Small intestine (tissue), 16 donors: ENCODE measurements at places on chromosomes 1 and 21.

GRCh38 chr1:161096015-161096414 is 2.1 kb upstream of the KLHDC9 start:
- no peak for DNase-seq

DNA sequence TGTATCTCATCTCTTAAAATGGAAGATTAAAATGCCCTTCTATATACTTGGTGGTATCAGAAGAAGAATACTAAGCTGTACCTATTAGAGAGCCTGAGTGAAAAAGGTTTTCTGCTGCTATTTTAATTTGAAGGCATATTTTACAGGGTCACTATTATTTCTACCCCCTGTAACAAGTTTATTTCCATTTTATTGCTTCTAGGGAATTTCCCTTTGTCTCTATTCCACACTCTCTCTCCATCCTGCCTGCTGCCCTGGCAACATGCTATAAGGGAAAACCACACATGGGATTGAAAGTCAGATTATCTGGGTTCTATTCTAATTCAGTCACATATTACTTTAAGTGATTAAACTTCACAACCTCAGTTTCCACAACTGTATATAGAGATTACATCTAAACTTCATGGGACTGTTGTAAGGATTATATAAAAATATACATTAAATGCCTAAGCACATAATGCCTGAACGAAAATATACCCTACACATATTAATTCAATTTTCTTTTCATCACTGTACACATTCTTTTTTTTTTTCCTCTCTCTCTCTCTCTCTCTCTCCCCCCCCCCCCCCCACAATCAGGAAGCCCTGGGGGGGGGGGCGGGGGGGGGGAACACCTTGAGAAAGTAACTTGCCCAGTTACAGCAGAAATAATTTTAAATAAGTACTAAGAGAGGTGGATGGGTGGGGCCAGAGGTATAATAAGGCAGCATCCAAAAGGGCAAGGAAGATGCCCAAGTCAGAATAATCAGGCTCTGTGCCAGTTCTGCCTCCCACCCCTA is 51.5 kb downstream of the LUZP1 start:
- no peak for DNase-seq

DNA sequence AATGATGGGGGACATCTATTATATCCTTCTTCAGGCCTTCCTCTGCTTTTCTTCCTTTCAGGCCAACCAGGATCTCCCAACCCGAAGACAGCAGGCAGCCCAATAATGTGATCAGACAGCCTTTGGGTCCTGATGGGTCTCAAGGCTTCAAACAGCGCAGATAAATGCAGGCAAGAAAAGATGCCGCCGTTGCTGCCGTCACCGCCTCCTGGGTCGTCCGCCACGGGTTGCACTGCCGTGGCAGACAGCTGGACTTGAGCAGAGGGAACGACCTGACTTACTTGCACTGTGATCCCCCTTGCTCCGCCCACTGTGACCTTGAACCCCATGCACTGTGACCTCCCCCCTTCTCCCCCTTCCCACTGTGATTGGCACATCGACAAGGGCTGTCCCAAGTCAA is 27.9 kb downstream of the SZRD1 start:
- DNase-seq: no peak

- DNase-seq: no peak
Measured at GRCh38 chr1:39698568-39698967, 7.3 kb upstream of the HPCAL4 start.

GRCh38 chr1:182367926-182368325 is 23.7 kb downstream of the GLUL start:
- no peak for DNase-seq

DNA sequence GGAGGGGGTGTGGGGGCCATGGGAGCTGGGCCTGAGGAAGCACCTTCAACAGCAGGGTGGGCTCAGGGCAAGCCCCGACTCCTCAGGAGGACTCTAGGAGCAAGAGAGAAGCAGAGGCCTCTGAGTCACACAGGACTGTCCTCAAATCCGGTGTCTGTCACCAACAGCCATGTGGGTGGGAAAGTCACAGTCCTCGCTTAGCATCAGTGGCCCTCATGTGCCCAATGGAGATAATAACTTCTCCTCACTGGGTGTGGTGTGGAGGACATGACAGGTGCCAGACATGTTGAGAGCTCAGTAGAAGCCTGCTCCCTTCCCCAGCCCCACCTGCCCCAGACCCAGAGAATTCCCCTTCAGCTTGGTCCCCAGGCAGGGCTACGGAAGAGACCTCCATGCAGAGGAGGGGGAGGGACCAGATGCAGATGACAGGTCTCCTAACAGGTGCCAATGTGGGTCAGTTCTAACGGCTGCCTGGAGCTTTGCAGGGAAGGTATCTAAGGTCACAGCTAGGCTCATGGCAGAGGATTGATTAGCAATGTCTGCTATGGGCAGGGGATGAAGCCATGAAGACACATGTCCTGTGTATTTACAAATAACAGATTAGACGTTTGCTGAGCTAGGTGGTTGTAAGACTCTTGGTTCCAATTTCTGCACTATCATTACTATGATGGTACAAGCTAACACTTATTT is 30.2 kb downstream of the TTC39A start:
- no peak for DNase-seq

DNA sequence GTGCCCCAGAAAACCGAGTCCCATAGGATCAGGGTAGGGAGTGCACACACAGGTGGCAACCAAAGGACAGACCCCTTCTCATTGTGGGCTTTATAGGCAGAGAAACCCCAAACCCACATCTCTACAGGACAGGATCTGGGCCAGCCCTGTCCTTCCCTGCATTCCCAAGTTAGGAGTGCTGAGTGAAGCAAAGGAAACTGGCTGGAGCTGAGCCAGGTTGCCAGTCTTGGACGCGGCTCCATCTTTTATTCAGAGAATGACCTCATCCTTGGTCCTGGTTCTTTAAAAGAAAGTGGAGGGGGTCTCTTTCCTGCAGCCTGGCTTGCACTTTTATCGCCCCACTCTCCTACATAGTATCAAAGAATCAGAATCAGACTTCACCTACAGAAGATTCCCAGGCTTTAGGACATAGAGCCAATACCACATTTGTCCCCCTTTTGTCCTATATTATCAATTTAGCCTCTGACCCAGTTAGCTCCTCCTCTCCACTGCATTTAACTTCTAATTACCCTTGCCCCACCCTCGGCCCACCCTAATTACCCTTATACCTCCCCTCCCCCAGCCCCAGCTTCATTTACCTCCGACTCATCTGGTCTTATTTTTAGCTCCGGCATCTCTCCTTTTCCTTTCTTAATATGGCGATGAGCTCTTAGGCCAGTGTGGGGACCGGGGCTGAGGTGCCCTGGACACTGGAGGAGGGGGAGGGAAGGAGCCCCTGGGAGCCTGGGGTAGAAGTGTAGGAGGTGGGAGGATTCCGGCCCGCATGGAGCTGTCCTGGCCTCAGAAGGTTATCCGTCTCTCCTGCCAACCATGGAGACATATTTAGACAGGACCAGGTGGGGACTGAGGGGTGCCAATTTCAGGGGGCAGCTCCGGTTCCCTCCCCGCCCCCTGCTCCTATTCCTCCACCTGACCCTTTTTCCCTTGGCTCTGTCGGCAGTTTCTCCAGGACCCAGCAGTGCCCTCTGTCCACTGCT is at the start of gene CASQ1:
Gene CASQ1 (plus strand): TSS at position 927 of the 977 bp plus-strand sequence. CDS start 177 bp downstream, outside the sequence.
- peak; percentile 15 for DNase-seq

GRCh38 chr1:186304982-186305949 is 69.8 kb downstream of the TPR start:
- no peak for DNase-seq
